ENCODE measurements at places on chromosomes 12 and 14. TPM values are rescaled to one million over a fixed set of nuclear protein-coding genes. Genes with fewer than 3 reads are reported as not detected.

HAL gene
- total RNA-seq = 0.63 TPM

SERPINA12 gene
- not detected for total RNA-seq

ACSM4 gene
- not detected for total RNA-seq

HRK gene
- total RNA-seq = not detected
